ENCODE measurements at places on chromosomes 13 and 19. TPM values are rescaled to one million over a fixed set of nuclear protein-coding genes. Genes with fewer than 3 reads are reported as not detected.

GRCh38 chr13:78420814-78421213, 182.5 kb downstream of the POU4F1 start:
- DNase-seq = no peak

DNA sequence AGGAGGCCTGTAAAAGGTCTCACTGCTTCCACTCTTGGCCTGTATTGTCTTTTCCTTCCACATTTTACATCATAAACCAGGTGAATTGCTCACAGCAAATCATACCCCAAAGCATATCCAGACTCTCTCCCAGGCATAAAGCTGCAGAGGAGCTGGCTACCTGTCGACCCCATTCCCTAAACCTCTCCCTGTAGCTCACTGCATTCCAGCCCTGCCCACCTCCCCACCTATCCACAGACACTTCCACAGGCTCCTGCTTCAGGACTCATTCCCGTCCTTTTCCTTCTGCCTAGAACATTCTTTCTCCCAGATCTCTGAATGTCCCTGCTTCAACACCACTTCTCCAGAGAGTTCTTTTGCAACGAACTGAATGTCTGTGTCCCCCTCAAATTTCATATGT, 46.4 kb upstream of the STARD13 start:
- no peak for DNase-seq

- no peak for DNase-seq
Observed at GRCh38 chr13:73757481-73758233, 376.5 kb downstream of the KLF12 start.

GRCh38 chr19:49231804-49232203, 74.2 kb downstream of the TRPM4 start:
- DNase-seq = no peak

LIG4 gene
- 7.8 TPM for total RNA-seq

- no peak for DNase-seq
Observed at GRCh38 chr13:98792321-98792720, 39.8 kb upstream of the SLC15A1 start.

DNA sequence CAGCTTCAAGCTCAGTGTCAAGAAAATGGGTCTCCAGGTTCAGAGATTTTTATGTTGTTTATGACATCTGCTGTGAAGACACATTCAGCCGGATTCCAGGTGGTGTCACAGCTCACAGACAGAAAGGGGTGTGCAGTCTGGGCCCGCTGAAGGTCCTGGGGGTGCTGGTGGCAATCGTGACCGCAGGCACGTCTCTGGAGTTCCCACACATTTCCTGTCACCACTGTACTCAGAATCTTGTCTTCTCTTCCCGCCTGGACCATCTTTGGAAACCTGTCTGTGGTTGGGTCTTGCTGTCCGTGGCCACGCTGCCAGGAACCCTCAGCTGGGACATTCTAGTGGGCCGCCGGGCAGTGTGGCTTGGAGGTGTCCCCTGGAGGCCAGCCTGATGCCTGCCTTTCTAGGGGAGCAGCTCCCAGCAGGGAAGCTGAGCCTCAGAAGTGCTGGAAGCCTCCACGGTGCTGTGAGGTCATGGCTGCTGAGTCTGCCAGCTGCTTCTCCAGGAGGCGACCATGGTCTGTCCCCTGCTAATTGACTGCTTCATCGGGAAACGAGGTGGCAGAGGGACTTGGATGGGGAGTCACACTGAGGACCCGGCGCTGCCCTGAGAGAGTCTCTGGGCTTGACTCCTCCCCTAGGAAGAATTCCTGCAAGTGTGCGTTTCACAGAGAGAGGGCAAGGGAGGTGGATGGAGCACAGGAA, 3.7 kb downstream of the TEX29 start:
- no peak for DNase-seq

MYO1F gene
- 0.25 TPM for total RNA-seq

GRCh38 chr13:113410472-113411201, 42.7 kb downstream of the ADPRHL1 start:
- DNase-seq = peak; percentile 96

DNA sequence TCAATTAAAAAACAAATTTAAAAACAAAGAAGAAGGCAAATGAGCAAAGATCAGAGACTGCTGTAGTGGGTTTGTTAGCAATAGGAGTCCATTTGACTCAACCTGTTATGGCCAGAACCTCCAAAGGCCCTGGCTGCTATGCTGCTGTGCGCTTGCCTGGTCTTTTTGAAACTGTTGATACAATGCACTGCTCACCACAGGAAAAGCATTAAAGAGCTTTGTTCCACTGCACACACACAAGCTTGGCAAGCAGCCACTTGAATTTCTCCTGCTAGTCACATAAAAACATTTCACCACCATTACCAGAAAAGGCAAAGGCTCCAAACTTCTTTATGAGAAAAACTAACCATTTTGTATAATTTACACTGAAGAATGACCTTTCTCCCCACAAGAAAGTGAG, 132.2 kb downstream of the FREM2 start:
- peak; percentile 11 for DNase-seq

HPN gene
- not detected for total RNA-seq

DNA sequence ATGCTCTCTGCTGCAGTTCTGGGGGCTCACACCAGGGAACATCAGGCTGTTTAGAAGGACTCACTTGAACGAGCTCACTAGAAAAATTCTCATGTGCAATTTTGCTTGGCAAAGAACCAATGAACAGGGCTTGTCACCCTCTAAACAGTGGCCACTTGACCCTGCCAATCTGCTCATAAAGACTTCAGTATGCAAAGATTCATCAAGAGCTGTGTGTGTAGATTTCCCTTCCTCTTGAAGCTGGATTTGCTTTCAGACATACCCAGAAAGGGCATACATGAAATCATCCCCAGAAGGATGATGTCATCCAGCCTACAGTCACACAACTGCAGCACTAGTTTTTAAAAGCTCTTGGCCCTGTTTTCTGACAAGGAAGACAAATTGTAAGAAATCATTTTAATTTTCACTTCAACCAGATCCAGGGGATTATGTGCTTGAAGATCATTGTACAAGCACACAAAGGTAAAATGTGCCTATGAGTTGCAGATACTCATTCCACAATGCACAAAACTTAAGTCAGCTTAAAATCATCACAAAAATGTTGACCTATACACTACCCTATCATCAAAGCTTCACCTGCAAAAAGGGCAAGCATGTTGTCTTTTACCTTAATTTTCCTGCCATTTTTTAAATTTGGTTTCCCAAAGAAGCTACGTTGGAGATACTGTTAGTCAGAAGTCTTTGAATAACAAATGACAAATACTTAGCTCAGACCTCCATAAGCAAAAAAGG, 5.2 kb upstream of the STK24 start:
- DNase-seq = peak; percentile 74

All from M059J (cell line).